ENCODE measurements at places on chromosomes 4 and X.

DNA sequence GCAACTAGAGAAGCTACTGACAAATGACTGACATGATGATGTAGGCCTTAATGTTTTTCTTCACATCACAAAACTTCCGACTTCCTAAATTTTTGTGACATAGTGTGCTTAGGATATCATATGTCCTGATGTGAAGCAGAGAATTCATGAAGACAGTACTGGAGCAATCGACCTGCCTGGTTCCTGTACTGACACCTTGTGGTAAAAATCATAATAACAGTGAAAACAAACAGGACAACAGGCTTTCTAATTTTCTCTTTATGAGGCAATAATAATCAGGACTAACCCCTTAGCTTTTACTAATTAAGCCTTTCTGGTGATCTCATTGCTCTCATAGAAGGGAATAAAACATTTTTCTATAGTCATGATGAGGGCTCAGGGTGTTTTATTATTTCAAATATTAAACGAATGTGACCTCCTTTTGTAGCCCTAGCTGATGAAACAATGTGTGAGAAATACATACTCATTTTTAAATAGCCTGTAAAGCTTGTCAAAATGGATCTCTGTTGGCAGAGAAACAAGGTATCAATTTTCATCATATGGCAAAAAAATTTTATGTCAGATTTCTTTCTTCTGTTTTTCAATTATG is 158.4 kb downstream of the TENT5D start:
- DNase-seq: no peak

DNA sequence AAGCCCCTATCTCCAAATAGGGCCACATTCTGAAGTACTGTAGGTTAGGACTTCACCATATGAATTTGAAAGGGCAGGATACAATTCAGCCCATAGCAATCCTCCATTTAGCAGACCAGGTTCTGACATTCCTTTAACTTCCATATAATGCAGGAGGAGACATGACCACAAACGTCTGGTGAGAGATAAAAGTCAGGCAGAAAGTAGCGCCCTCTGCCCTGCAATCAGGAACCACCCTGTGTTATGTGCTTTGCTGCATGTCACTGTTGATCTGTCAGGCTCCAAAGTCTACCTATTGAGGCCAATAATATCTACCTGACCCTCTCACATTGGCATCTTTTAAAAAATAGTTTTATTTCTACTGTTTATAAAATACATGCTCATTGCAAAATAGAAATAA is 30.2 kb upstream of the SEPSECS start:
- DNase-seq: no peak

DNA sequence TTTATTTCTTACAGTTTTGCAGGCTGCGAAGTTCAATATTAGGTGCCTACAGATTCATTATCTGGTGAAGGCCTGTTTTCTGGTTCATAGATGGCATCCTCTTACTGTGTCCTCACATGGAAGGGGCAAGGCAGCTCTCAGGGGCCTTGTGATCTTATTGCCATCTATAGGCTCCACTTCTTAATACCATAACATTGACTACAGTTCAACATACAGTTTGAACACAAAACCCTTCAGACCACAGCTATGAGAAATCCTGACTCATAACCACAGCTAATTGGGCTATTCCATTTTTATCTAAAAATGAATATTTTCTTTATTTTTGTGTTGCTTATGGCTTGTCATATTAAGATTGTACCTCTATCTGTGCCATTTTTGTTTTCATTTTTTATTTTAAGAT is 72.3 kb downstream of the STAG2 start:
- DNase-seq: no peak

DNA sequence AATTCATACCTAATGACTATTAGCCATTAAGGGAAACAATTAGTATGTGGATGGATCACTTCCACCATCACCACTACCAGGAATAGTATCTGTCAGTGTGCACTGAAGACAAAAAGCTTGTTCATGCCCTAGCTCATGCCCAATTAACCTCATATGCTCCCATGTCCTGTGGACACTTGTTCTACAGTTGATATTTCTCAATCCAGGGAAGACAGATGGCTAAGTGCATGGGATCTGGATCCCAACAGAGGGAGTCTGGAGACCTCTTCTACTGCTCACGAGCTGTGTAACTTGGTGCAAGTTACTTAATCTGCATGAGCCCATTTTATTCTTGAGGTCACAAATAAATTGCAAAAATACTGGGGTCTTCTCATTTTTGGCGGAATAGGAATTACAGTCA is 23.7 kb downstream of the AMOT start:
- no peak for DNase-seq

DNA sequence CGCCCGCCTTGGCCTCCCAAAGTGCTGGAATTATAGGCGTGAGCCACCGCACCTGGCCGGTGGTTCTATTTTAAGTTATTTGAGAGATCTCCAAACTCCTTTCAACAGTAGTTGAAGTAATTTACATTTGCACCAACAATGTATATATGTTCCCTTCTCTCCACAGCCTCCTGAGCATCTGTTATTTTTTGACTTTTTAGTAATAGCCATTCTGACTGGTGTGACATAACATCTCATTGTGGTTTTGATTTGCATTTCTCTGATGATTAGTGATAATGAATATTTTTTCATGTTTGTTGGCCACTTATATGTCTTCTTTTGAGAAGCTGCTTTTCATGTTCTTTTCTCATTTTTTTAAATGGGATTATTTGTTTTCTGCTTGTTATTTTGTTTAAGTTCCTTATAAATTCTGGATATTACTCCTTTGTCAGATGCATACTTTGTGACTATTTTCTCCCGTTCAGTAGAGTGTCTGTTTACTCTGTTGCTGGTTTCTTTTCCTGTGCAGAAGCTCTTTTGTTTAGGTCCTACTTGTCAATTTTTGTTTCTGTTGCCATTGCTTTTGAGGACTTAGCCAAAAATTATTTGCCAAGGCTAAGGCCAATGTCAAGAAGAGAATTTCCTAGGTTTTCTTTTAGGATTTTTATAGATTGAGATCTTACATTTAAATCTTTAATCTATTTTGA is 213.2 kb downstream of the ARHGAP24 start:
- no peak for DNase-seq

DNA sequence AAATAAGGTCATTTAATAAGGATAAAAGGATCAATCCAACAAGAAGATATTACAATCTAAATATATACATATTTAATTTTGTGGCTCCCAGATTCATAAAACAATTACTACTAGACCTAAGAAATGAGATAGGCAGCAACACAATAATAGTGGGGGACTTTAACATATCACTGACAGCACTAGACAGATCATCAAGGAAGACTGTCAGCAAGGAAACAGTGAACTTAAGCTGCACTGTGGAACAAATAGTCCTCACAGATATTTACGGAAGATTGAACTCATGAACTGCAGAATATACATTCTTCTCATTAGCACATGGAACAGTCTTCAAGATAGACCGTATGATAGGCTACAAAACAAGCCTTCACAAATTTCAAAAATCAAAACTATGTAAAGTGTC is 56.1 kb upstream of the NAP1L2 start:
- DNase-seq: no peak

All from effector memory CD4-positive, alpha-beta T cell (primary cell).